ENCODE measurements at places on chromosomes 16 and 17.

GRCh38 chr17:48791128-48792032, 25.6 kb downstream of the TTLL6 start:
- peak; percentile 80 for DNase-seq

DNA sequence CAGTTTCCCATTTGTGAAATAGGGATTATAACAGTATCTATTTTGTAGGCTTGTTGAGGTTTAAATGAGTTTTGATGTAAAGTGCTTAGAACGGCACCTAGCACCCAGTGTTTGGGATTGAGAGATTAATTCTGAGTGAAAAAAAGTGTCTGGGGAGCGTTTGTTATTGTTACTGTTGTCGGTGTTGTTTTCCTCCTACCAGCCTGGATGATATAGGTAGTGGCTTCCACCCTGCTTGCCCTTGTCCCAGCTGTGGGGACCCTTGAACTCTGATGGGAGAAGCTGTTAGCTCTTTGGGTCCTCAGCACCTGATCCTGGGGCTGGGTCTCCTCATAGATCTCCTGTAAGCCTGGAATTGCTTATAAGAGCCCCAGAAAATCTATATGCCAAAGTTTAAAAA, 4.9 kb downstream of the FMNL1 start:
- no peak for DNase-seq

- no peak for DNase-seq
Measured at GRCh38 chr17:57266902-57267311, 10.6 kb downstream of the MSI2 start.

DNA sequence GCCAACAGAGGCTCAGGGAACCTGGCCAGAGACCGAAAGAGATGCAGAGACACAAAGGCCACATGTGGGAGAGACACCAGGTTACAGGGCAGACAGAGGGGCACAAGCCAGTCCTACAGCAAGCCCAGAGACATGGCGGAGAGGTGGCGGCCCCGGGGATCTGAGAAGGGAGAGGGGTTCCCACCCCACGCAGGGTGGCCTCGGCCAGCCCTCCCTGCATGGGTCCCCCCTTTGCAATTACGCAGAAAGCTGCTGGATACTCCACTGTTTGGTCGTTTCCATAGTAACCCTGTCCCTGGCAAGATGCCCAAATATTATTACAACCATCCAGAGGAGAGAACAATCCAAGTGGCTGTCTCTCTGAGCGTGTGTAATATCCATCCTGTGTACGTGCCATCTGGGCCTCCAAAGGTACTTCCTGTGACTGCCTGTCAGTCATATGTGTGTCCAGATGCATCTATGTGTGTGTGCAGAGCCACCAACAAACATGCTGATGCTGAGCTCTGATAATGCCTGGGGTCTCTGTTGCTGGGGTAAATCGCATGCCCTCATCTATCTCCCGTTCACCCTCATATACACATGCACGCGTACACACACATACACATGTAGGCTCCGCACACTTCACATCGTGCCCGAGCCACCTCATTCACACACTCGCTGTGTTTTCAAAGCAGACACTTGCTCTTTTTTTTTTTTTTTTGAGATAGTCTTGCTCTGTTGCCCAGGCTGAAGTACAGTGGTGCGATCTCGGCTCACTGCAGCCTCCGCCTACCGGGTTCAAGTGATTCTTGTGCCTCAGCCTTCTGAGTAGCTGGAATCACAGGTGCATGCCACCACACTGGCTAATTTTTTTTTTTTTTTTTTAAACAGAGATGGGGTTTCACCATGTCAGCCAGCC, 5.5 kb downstream of the PCGF2 start:
- no peak for DNase-seq

DNA sequence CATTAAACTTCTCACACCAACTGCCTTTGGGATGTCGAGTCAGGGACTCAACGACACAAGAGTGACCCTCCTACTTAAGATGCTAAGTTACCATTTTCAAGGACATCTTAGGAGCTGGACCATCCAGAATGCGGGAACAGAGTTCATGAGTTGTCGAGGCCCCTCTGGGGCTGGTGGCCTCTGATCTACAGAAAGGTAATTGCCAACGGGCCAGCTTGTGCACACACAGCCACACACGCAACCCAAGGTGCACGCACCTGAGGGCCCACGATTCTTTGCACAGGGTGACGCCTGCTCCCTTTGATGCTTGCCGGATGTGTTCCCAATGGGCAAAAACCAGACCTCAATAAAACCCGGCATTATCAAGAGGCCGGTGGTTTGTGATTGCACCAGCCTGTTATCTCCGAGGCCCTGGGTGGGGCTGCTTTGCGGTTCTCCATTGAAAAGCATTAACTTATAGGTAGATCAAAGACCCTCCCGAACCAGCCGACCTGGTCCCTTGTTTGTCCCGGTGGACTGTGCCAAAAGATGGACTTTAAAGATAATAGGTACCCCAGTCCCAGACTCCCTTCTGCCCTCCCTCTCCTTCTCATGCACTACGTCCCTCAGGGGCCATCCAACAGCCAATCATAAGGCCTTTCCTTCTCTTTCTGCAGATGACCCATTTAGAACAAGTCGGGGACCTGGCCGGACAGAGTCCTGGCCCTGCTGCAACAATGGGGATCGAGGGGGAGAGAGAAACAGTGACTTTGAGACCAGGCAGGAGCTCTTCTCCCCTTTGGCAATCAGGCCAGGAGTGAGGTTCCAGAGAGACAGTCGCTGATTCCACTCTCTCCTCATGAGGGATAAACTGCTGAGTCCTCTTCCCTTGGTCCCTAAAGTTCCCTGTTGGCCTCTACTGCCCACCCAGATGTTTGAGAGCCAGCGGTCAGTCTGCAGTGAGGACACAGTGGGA, 292.5 kb downstream of the SOX9 start:
- DNase-seq = no peak

GRCh38 chr16:81767987-81768592, 11.0 kb upstream of the PLCG2 start:
- DNase-seq = no peak

- DNase-seq = no peak
Measured at GRCh38 chr17:60154616-60155426, 5.0 kb downstream of the CA4 start.

- no peak for DNase-seq
Measured at GRCh38 chr16:10552998-10553491, 27.4 kb downstream of the EMP2 start.

DNA sequence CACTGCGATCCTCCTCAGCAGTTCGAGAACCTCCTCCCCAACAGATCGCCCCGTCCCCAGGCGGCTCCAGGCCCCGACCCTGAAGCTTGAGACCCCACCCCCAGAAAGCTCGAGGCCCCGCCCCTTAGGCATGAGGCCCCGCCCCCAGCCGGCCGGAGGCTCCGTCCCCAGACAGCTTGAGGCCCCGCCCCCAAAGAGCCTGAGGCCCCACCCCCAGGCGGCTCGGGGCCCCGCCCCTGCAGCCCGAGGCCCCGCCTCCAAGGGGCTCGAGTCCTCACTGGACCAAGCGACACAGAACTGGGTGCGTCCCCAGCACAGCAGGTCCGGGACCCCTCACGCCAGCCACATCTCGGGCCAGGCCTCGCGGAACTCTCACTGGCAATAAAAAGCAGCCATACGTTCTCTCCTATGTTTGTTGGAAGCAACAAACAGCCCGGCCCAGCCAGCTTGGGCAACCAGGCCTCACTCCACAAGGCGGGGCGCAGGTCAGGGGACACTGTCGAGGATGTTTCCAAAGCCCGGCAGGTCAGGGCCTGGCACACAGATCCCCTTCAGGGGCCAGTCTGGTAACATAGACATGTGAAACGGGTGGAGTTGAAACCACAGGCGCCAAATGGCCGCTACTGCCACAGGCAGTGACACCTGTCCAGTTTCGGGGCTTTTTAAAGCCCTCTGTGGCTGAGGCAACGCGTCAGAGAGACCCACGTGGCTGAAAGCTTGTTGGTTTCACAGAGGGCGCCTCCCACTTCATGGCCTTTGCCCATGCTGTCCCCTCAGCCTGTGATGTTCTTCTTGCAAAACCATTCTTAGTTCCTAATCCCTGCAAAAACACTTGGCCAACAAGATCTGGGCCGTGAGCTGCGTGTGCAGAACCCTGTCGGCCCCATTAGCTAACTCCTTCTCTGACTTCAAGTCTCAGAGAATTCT, 224.2 kb downstream of the PARN start:
- peak; percentile 67 for DNase-seq

DNA sequence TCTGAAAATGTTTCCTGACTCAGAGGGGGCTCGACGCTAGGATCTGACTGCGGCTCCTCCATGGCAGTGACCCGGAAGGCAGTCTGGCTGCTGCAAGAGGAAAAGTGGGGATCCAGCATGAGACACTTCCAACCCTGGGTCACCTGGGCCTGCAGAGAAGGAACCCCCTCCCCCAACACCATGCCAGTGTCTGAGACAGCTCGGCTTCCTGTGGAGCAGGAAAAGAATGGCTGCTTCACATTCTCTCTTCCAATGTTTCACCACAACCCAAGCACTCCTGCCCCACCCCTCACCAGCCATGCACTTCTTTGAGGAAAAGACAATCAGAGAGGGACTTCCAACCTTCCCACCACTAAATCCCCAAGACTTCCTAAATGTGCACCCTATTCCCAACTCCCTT, 10.8 kb downstream of the TP53 start:
- DNase-seq = no peak
